ENCODE measurements at places on chromosomes 7 and 10. TPM values are rescaled to one million over a fixed set of nuclear protein-coding genes. Genes with fewer than 3 reads are reported as not detected.

Gene AGR2
- total RNA-seq: not detected

Gene MAGI2
- not detected for total RNA-seq

Gene SLC29A4
- total RNA-seq: 0.59 TPM

Gene CYP3A7
- total RNA-seq: not detected

Gene SRGN
- 215 TPM for total RNA-seq

Gene HEPACAM2
- total RNA-seq: not detected

Gene CPA2
- total RNA-seq: not detected

Gene COPG2
- 9.7 TPM for total RNA-seq

Gene GPRIN2
- total RNA-seq: not detected

Gene TAS2R41
- not detected for total RNA-seq

Gene EBLN1
- total RNA-seq: not detected

Gene PCDH15
- total RNA-seq: not detected

Gene CRYGN
- total RNA-seq: not detected

Gene AZGP1
- not detected for total RNA-seq

Gene BAG3
- total RNA-seq: 20.2 TPM

Gene LIPM
- not detected for total RNA-seq

Gene GNG11
- not detected for total RNA-seq

Gene UNCX
- total RNA-seq: not detected

Gene ATG9B
- 9.6 TPM for total RNA-seq

Gene DNAJC1
- total RNA-seq: 23.2 TPM

Gene VWDE
- total RNA-seq: 4.2 TPM

Gene FOXI2
- not detected for total RNA-seq

Gene TBX20
- total RNA-seq: 0.25 TPM

Gene C10orf90
- not detected for total RNA-seq

Gene ADARB2
- not detected for total RNA-seq
